Ammon's horn (tissue), 1 donor: ENCODE measurements at places on chromosomes 1 and 21.

GRCh38 chr1:107523736-107524135 lies 382.9 kb downstream of the NTNG1 start:
- no peak for DNase-seq

DNA sequence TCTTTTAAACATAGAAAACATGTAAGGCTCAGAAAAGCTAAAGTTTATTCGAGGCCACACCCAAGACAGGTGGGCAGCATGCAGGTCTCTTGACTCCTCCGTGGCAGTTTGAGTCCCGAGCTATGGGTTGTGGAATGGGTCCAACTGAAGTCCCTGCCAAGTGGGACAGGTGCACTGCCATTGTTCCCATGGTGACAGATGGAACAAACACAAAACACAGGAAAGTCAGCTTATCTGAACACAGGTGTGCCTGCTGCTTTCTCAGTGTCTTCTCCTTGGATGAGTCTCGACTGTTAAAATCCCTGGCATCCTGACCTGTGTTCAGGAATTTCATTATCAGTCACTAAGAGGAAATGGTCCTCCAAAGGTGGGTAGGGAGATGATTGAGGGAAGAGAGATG lies 99.0 kb upstream of the RAB4A start:
- no peak for DNase-seq

DNA sequence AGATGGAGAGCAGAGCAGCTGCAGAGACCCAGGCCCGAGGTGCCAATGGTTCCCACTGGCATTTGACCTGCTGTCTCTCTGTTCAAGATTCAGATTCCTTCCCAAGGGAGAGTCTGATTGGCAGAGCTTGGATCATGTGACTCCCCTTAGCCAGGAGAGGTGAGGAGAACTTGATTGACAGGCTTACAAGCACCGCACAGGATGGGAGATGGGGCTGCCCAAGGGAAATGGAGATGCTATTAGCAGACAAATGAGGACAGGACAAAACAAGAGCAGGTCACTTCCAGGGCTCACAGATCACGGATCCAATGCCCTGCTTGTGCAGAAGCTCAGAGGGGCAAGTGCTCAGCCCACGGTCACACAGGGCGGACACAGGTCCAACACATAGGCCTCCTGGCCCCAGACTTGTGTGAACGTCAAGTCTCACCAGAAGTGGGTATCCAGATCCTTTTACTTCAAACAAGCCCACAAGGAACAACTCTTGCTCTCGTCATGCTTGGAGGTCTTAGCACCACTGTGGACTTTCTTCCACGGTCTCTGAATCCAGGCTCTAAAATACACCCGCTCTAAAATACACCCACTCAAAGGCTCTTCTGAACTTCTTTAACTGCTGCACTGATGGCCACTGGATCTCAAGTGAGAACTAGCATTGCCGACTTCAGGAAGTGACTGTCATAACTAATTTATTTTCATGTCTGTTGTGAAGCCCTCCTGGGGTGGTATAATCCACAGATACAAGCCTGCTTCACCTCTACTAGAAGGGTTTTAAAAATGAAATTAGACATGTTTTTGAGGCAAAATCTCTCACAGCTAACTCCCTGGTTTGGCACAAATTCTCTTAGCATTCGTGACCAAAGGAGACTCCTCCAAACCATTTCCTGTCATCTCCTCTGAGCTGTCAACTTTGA lies 274.9 kb downstream of the RRAGC start:
- no peak for DNase-seq

DNA sequence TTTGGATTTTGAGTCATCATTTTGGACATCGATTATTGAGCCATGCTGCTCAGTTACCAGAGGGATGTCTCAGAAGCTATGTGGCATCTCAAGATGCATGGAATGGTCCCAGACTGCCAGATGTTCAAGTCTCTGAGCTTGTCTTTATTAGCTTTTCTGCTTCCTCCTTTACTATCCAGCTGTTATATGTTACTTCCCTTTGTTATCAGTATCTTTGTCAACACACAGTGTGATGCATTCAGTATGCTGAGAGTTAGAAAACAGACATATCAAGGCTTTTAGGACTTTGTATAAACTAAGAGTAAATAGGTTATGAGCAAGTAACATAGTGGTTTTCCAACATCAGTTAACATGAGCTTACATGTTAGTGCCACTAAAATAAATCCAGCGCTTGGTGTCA lies 474.5 kb downstream of the DSCAM start:
- DNase-seq = no peak

- no peak for DNase-seq
Measured at GRCh38 chr1:47561523-47562007, 123.7 kb downstream of the FOXD2 start.

GRCh38 chr1:165228676-165229075 lies 127.8 kb downstream of the LMX1A start:
- no peak for DNase-seq

GRCh38 chr1:146019231-146020057 lies 2.1 kb downstream of the HJV start:
- no peak for DNase-seq

DNA sequence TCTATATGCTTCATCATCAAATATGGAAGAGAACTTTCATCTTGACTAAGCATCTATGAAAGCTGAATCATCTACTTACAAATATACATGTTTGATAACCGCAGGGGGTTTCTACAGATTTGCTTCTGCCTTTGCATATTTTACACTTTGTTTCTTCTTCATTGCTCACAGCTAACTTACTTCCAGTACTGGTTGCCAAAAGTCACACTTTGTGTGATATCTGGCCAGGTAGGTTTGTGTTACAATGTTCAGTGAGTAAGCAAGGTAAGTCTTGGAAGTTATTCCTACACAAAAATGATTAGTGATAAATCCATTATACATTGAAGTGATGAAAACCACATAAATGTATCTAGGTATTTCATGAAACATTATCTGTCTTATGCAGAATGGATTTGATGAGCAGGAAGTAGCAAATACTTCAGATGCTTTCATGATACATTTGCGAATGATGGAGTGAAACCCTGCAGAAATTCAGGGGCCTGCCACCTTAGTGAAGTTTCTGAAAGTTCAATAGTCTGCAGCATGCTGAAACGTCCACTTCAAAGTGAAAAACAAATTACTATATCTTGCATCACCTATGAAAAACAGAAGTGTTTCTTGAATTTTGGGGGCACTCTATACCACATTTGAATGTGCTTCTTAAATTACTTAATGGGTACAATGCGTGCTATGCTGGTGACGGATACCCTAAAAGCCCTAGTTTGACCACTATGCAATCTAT lies 187.3 kb downstream of the ATP6V1G3 start:
- no peak for DNase-seq

DNA sequence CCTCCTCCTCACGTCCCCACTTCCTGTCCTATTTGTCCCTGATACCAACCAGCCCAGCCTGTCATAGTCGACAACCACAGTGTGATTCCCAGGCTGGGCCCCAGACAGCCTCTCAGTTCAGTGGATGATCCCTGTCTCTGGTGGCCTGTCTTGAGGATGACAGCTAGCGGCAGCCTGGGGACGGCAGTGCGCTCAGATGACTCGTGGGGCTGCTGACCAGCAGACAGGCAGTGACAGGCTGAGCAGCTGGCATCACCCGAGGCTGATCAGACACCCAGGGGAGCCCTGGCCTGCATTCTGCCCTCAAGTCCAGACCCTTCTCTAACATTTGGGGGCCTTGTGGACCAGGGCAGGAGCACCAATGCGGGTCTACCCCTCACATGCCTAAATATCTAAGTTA lies 21.0 kb downstream of the NKAIN1 start:
- DNase-seq = peak; percentile 94

- DNase-seq = no peak
Measured at GRCh38 chr1:151166505-151166956, 587 bp downstream of the SCNM1 start.

GRCh38 chr1:161843156-161843555 lies 77.0 kb downstream of the ATF6 start:
- DNase-seq = no peak

GRCh38 chr1:246221485-246222255 lies 285.4 kb downstream of the SMYD3 start:
- no peak for DNase-seq

DNA sequence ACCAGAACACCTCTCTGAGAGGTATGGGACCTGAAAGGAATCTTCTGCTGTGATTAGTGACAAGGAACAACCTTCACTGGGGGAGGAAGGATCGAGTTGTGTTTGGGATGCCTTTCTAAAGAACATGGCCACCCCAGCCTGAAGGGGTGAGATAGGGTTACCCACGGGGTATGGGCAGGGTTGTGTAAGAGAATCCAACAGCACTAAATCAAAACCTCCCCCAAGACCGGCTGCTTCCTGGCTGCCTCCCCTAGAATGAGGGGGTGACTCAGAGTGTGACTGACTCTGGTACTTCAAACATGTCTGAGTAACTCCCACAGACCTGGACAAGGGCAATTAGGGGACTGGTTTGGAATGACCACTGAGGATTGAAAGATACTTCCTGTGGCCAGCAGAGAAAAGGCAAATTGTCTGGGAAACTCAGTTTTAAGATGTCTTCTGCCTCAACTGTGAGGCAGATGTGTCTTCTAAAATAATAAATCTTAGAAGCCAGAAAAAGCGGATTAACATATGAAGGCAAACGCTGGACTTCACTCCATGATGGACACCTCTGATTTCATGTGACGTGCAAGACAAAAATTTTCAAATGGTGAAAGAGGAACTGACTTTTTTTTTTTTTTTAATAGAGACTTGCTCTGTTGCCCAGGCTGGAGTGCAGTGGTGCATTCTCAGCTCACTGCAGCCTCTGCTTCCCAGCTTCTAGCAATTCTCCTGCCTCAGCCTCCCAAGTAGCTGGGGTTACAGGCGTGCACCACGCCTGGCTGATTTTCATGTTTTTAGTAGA lies 6.7 kb upstream of the PTPN14 start:
- no peak for DNase-seq

GRCh38 chr21:42637267-42638041 lies 16.0 kb upstream of the PDE9A start:
- no peak for DNase-seq

DNA sequence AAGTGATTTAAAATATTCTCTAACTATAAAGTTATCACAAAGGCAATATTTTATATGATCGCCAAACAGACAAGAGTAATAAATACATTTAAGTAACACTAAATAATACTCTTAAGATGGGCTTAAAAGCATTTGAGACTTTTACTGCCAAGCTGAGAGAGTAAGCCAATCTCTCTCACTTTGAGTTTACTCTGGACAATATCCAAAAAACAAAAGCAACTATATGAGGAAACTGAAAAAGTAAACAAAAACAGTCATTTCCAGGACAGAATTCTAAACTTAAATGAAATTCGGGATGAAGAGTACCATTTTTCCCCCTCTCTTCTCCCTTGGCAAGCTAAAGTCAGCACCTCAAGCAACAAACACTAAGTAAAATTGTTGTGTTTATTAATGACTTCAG lies 173.2 kb downstream of the COP1 start:
- no peak for DNase-seq

- no peak for DNase-seq
Measured at GRCh38 chr1:168598892-168599291, 22.5 kb downstream of the XCL1 start.

- DNase-seq = peak; percentile 38
Measured at GRCh38 chr1:172287208-172287607, 133.3 kb upstream of the C1orf105 start.

DNA sequence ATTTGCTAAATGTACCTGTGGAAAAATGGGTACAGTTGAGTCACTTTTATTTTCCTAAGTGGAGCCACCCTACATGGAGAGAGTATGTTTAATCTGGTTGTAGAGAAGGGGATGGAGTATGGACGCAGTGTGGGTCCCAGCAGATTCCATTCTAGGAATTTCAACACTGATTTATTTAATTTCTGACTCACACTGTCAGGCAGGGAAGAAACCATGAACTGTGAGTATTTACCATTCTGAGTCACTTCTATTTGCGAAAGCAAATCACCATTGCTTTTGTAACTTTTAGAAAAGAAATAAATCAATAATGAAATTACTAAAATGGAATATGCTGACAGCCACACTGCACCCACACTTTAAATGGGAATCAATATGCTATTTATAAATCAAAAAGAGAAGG lies 339.0 kb downstream of the DSCAM start:
- DNase-seq = no peak

- no peak for DNase-seq
Measured at GRCh38 chr1:5976231-5976630, 16.0 kb downstream of the NPHP4 start.

DNA sequence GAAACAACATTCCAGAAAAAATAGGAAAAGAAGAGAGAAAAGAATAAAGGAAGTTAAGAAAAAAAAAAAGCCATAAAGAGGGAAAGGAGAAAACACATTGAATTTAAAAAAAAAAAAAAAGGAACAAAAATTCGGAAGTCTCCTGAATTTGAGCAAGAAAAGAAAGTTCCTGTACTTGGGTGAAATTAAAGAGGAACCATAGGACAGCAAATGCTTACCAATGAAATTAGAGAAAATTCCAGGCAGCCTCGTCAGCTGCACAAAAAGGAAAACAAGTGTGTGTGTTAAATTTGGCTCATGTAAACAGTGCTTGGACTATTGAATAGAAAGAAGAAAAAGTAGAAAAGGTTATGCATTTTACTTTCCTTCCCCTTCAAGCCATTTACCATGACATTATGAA lies 4.9 kb downstream of the IL12RB2 start:
- no peak for DNase-seq

GRCh38 chr1:99639408-99639807 lies 6.5 kb upstream of the PALMD start:
- DNase-seq = no peak

DNA sequence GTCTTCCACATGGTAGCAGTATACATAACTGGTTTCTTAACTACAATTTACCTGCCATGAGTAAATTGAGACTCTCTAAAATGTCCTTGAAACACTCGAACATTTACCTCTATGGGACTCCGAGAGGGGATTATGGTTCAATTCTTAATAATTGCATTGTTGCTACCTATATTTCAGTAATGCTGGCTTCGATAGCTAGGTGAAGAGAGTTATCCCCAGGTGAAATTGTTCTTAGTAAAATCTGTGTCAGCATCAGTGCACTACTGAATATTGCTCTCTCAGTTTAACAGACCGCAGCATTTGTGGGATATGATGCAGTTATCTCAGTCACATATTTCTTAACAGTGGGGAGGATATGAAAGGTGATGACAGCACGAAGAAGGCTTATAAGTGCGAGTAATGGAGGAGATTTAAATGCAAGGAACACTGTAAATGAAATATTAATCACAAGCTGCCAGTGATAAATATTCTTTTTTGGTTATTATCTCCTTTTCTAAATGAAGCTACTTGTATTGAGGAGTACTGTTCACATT lies 801.9 kb downstream of the BRINP3 start:
- DNase-seq = no peak
